ENCODE measurements at places on chromosomes 11 and 22.

GRCh38 chr11:125846188-125846587 lies 13.1 kb downstream of the PATE4 start:
- no peak for DNase-seq

- DNase-seq, result no peak
Observed at GRCh38 chr11:47143322-47143721, 33.4 kb downstream of the ARFGAP2 start.

DNA sequence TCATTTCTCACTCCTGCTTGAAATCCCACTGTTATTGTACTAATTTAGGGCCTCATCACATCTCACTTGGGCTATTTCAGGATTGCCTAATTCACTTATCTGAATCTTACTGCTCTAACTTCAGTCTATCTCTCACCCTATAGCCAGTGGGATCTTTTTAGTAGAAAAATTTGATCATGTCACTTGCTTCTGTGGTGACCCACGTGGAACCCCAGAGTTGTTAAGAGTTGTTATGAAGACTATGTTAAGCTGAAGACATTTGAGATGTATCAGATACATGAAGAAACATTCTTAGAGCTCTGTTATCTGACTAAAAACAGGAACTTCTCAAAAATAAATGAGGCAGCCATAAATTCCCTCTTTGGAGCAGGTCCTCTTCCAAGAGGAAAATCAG lies 1375.6 kb upstream of the TENM4 start:
- no peak for DNase-seq

GRCh38 chr11:24949406-24949805 lies 452.6 kb downstream of the LUZP2 start:
- DNase-seq, result no peak

DNA sequence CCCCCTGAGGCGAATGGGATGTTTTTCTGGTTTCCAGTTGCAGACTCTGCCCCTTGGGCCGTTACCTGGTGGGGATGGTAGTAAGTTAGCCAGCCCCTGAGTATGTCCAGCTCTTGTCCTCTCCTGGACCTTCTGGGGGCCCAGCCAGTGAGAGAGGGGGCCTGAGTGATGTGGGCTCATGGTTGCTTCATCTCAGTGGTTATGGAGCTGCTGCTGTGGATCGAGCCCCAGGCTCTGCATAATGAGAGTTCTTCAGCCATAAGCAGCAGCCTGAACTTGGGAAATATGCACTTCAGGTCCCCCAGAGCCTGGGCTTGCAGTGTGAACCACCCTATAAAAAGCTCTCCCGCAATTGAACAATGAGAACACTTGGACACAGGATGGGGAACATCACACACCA lies 5.9 kb downstream of the TMPRSS13 start:
- DNase-seq, result no peak

- no peak for DNase-seq
Observed at GRCh38 chr11:43689167-43689566, 8.6 kb downstream of the HSD17B12 start.

DNA sequence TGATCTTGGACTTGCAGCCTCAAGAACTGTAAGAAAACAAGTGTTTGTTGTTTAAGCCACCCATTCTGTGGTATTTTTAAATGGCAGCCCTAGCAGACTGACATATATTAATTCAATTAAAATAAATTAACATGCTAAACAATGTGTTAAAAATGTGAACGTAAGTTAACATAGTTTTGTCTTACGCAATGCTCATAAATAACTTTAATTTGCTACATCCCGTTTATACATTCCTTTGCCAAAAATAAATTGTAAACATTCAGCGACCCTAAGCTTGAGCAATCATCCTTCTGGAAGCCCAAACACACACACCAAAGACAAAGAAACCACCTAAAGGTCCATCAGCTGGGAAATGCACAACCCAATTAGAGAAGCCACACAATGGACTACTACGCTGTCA lies 70.4 kb downstream of the CELSR1 start:
- DNase-seq, result no peak

DNA sequence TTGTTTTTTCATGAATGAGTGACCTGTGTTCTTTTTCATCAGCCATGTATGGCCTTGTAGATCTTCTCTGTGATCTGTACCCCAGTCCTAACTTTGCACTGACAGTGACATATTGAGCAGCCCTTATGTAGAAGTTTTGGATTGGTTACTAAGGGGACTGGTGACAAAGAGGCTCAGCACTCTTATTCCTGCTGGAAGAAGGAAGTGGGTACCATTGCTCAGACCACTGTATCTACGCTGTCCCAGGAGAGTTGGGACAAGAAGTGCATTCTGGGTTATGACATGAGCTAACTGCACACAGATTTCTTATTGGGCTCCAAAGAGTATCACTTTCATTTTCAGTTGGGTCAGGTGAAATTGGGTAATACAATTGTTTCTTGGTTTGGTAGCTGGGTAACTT lies 107.8 kb upstream of the RASSF10 start:
- no peak for DNase-seq

GRCh38 chr11:110474578-110474977 lies 44.8 kb downstream of the FDX1 start:
- DNase-seq, result no peak

DNA sequence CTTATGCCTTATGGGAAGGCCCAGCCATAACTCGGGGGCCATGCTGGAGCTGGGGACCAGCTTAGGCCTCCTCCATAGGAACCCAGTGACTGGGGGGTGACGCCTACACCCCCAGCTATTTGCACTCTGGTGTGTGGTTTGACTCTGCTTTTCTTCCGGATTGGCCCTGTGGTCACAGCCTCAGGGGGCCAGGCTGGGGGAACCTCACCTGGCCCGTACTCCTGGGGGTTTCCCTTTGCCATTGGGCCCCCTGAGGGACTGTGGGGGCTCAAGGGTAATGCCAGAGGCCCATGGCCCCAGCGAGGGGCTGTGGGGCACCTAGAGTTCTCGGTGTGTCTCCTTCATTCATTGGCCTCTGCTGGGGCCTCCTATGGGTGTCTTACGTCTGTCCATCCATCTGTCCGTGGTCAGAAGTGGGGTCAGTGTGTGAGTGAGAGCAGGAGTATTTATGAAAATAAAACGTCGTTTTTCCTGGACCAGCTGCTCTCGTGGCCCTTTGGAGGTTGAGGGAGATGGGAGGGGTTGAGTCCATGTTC lies 6.3 kb upstream of the SH3BP1 start:
- no peak for DNase-seq

DNA sequence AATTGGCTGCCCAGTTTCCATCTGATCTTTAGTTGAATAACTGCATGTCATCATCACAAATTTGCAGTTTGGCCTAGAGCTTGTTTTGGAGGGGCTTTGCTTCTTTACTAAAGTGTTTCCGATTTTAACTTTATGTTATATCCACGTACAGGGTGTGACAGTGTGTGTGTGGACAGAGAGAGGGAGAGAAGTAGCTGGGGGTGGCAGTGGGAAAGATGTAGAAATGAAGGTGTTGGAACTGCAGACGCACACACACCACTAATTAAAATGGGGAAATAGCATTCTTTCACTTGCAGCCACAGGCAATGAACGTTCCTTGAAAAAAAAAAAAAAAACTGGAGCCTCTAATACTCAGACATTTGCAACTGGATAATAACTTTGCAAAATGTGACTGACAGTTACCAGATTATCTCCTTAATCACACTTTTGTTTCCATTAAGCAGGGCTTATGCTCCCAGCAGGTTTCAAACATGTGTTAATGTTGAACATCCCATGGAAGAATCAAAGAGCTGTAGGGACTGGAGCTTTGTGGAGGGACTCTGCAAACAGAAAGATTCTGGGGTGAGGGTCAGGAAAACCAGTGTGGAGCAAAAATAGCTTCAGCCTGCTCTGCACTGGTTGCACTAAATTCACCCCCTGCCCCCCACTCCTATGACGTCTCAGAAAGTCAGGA lies 238.1 kb upstream of the TENM4 start:
- DNase-seq, result no peak

- DNase-seq, result no peak
Observed at GRCh38 chr11:69439127-69439526, 42.3 kb upstream of the LINC01488 start.

DNA sequence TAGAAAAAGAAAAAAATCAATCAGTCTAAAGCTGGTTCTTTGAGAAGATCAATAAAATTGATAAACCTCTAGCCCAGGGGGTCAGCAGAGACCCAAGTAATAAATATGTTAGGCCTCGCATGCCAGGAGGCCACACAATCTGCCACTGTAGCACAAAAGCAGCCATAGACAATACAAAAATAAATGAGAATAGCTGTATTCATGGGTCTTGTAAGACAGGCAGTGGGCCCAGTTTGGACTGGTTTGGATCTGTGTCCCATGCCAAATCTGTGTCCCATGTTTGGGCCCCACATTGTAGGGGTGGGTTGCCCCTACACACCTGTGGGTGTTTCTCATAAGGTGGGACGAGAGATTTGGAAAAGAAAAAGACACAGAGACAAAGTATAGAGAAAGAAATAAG lies 6.6 kb upstream of the PLAAT4 start:
- DNase-seq, result no peak

GRCh38 chr11:130873761-130874160 lies 42.5 kb downstream of the SNX19 start:
- DNase-seq, result no peak

GRCh38 chr22:27853424-27853823 lies 51.9 kb upstream of the MN1 start:
- DNase-seq, result no peak

- DNase-seq, result no peak
Observed at GRCh38 chr11:134407923-134408322, 4.1 kb downstream of the B3GAT1 start.

GRCh38 chr11:60756307-60757032 lies at the start of gene MS4A15:
MS4A15 (plus strand) TSS chr11:60756867; CDS start chr11:60763734, 6,867 bp downstream.
- no peak for DNase-seq

DNA sequence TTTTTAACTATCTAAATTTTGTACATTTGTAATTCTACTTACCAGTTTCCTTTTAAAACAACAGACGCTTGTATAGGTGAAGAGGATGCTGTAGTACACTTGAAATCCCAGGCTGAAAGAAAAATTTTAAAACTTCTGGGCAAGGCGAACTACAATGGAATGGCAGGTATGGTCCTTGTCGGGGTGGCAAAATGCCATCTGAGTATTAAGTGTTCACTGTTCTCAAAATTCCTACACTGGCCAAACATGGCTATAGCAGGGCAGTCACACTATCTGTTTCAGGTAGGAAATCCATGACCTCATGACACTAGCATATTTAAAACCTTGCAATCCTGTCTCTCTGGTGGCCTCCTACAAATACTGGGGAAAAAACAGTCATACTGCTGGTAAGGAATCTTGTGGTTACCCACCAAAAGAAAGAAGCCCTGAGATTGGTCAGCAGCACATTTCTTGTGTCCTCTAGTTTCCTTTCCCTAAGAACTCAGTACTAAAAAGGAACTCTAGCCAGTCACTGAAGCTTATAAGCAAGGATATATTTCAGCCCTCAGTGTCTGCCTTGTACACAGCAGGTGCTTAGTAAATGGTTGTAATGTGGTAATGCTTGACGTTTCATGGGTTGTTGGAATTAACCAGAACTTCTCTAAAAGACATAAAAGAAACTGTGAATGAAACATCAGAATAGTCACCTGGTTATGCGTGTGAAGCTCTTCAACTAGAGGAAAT lies 5.2 kb upstream of the ZC3H12C start:
- no peak for DNase-seq

DNA sequence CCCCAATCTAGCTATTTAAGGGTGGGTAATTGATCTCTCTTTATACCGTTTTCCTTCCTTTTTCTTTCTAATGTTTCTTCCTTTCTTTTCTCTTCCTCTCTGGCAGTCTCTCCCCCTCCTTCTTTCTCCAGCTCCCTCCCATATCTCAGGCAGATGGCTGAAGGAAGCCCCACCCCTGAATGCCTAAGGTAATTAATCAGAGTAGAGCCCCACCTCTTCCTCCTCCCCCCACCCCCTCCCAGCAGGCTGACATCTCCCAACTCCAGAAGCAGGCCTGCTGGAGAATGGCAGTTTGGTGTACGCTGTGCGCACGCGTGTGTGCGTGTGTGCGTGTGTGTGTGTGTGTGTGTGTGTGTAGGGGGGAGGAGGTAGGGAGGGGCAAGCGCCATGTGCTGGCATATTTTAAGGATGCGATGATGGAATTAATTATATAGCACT lies 122.6 kb downstream of the APOL5 start:
- no peak for DNase-seq

DNA sequence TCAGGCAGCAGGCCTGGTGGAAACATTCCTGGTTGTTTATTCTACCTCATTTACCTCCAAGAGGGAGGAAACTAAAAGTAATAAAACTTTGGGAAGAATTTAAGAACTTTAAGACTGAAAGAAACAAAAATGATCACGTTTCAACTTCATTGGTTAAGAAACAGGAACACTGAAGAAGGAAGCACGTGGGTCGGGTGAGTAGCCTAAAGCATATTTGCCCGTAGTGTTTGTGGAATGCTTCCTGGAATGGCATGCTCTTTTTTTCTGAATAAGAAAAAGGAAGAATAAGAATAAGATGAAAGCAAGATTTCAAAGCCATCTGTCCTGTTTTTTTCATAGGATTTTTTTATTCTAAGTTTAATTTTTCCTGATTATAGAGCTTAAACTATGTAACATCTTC lies 83.1 kb downstream of the WNT11 start:
- no peak for DNase-seq

DNA sequence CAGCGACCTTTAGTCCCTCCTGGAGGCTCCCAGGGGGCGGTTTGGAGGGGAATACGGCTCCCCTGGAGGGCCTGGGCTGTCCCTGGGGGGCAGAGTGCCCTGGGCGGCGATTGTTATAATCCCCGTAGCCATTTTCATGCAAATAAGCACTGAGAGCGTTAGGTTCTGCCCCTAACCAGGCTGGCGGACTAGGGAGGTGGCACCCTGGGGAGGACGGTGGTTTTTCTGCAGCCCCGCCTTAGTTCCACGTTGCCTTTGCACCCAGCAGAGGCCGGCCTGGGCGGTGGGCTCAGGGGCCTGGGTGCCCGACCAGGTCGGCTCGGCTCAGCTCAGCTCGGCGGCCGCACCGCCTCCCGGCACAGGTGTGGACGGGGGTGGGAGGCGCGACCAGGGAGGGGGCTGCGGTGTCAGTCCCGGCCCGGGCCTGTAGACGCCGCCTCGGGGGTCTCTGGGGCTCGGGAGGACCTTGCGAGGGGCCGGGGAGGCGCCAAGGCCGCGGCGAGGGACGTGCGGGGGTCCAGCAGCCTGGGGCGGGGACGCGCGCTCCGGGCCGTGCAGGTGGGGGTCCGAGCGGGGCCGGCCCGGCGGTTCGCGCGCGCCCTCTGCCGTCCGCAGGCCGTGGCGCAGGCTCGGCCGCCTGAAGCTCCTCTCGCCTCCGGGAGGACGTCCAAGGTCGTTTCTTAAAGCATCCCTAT lies 2.3 kb upstream of the DUSP8 start:
- peak; percentile 35 for DNase-seq

- DNase-seq, result no peak
Observed at GRCh38 chr22:40220316-40221054, 42.8 kb downstream of the TNRC6B start.

GRCh38 chr11:2950825-2951224 lies 21.6 kb upstream of the PHLDA2 start:
- DNase-seq, result no peak

Data from activated T-cell treated with anti-CD3 and anti-CD28 coated beads for 1 hour (primary cell).